CD4-positive, alpha-beta memory T cell (primary cell): ENCODE measurements at places on chromosomes 1 and 21.

DNA sequence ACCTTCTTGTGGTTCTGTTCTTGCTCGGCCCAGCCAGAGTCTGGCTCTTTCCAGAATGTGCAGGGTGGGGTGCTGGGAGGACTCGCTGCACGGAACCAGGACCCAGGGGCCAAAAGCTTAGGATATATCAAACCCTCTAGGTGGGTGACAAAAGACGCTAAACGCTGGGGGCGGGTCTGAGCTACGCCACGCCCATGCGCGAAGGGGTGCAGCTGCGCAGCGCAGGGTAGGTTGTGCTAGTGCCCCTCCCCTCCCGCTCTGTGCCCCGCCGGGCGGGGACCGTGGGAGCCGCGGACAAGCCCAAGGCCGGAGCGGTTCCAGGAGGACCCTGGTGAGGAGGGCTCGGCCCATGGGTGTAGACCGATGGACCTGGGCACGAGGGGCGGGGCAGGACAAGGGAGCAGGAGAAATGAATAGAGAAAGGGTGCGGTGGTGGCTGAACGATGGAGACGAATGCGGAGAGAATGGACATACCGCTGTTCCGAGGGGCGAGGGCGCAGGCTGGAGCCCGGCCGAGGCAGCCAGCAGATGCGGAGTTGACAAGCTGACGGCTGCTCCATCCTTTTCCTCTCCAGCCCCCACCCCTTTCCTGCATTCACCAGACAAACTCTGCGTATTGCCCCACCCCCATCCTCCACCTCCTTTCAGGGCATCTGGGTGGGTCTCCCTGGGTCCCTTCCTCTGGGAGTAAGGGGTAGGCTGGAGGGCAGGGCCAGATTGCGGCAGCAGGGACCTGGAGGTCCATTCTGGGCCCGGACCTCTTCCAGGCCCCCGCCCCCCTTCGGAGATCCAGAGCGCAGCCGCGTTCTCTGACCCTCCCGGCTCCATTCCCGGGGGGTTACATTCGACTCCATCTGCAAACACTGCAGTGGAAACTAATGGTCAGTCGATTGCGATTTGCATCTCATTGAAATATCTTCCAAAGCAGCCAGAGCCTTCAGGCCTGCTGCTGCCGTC, at the start of gene RUSC1:
Gene RUSC1, plus strand, starts transcription at position 234 of the 957 bp plus-strand sequence. CDS start 880 bp downstream, outside the sequence.
- peak; percentile 54 for DNase-seq

GRCh38 chr1:180230791-180231505, 884 bp downstream of the LHX4 start:
- no peak for DNase-seq

- no peak for DNase-seq
These were observed 88.7 kb upstream of the IFFO2 start for GRCh38 chr1:19044975-19045831.

- DNase-seq, result no peak
These were observed 37.9 kb downstream of the SLC66A1 start for GRCh38 chr1:19349999-19350398.

GRCh38 chr1:160588468-160588867, 9.2 kb upstream of the CD84 start:
- no peak for DNase-seq

GRCh38 chr1:235708390-235708962, 58.9 kb upstream of the GNG4 start:
- DNase-seq, result no peak

GRCh38 chr1:108686614-108687313, 5.3 kb upstream of the PRPF38B start:
- DNase-seq, result no peak

DNA sequence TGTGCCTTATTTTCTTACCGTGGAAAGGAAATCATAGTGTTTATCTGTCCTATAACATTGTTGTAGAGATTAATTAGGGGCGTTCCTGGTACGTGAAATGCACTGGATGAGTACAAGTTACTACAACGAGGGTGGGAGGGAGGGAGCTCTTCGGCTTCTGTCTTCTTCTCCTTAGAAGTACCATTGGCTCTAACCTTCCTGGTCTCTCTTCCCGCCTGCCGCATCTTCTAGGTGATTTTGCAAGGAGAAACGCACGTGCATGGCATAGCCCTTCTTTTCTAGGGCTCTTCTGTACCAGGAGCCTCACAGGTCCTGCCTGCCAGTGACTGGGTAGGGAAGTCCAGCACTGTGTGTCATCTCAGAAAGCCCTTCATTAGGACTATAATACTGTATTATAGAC, 16.8 kb downstream of the SH3BP5L start:
- DNase-seq, result no peak
